ENCODE measurements at places on chromosomes 2 and 18.

DNA sequence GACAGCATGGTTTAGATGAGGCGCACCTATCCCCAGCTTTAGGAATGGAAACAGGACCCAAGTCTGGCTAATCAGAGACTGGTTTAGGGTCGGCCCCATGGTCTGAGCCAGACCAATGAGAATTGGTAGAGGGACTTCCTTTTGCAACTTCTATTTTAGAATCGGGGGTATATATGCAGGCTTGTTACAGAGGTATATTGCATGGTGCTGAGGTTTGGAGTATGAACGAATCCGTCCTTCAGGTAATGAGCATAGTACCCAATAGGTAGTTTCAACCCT is 1.5 kb upstream of the BOLA3 start:
- no peak for DNase-seq

DNA sequence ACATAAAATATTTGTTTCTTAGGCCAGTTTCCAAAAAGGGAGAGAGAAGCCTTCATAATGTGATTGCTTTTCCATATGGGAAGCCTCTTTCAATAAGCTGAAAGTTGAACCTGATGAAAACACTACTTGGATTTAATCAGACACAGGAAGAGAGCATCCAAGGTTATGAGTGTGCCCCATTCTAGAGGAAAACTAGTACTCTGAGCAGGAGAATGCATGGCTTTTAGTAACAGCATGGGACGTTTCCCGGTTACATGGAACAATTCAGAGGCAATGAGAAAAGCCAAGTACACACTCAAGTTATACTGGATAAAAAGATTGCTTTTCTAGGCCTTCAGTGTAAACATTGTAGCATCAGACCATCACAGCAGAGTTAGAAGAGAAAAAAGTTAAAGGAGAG is 315.8 kb downstream of the ZNF516 start:
- no peak for DNase-seq

- DNase-seq = no peak
Observed at GRCh38 chr2:60764736-60765534, 8.9 kb downstream of the PAPOLG start.

DNA sequence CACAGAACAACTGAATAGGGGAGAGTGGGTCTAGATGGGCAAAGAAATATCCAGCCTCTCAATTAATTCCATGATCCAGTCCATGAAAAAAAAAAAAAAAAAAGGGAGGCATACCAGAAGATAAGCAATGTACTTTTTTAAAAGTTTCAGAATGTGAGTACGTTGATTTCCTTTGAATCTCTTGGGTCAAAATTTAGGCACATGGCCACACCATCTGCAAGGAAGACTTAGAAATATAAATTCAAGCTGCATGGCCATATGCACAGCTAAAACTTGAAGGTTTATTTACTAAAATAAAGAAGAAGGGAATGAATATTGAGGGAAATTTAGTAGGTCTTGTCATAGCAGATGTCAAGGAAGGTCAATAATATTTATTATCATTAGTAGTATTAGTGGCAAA is 286.5 kb upstream of the CDH7 start:
- DNase-seq = no peak

- DNase-seq = no peak
Observed at GRCh38 chr2:30266051-30266621, 34.8 kb downstream of the LBH start.

DNA sequence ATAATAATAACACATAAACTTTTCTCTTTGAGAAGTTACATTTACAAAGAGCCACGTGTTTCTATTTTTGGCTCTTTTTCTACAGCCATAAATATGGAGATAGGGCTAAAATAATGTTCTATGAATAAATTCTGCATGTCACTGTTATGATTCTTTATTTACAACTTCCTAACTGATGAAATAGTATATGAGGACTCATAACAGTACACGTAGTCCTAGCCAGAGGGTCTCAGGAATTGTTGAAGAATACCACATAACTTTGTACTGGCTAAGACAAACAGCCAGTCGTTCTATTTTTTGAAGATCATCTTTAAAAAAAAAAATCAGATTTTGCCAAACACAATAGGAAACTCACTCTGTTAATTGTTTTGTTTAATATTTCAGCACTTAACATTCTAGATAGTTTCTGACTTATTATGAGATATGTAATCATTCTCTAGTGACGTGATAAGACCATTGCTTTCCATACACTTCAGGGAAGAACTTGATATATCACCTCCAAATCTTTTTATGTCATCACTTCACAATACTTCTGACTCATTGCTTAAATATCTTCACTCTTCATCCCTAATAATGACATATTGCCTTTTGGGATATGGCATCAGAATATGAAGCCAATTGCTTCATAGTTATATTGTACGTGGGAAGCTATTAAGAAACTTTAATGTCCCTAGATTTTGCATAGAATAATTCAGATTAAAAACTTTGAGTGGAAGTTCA is 256.1 kb downstream of the XIRP2 start:
- DNase-seq = no peak

GRCh38 chr2:36753706-36754221 is 57.3 kb downstream of the VIT start:
- no peak for DNase-seq

- no peak for DNase-seq
Observed at GRCh38 chr18:50659091-50660003, 99.5 kb downstream of the MAPK4 start.

DNA sequence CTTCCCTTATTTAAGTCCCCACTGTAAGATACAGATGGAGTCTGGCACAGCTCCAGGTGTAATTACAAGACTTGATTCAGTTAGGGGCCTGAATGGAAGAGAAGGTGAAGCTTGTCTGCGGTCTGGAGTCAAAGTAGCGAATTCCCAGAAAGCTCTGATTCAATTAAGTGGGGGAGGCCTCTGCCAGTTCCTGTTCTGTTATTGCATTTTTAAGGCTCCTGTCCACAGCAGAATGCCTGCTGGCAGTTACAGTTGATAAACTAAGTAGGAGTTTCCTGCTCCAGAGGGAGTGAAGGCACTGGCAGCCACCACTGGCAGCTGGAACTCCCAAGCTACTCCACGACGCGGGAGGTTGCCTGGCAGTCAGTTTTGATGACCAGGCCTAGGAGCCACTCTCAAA is 181.1 kb downstream of the SOCS6 start:
- no peak for DNase-seq

- no peak for DNase-seq
Observed at GRCh38 chr2:10019602-10020400, 23.5 kb upstream of the KLF11 start.

GRCh38 chr2:120779781-120780283 is 44.2 kb downstream of the GLI2 start:
- DNase-seq = no peak

DNA sequence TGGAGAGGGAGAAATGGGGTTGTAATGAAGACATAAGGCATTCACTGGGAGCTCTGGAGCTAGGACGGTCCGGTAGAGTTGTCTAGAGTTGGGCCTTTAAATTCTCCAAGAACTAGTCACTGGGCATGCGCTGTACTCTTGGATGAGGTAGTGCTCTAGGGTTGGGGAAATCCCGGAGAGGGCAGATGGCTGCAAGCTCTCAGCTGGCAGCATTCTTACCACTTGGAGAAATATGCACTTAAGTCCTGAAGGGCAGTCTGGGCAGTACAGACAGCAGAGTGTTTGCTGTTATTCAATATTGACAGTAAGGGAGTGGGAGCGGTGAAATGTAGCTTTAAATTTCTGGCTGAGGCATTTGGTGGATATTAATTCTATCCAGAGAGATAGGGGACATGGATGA is 214.6 kb downstream of the RDH14 start:
- DNase-seq = no peak

- no peak for DNase-seq
Observed at GRCh38 chr2:23637011-23637778, 252.2 kb downstream of the KLHL29 start.

DNA sequence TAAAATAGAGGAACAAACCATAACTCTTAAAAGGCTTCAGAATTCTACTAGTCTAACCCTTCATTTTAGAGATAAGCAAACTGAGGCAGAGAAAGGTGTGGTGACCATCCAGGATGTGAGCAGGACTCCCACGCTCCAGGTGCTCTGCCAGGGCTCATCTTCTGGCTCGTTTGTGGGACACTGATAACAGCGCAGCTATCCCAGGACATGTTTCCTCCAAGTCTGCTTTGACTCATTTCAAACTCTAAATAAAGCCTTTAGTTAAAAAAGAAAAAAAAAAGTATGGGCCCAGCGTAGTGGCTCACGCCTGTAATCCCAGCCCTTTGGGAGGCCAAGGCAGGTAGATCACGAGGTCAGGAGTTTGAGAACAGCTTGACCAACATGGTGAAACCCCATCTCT is 28.4 kb downstream of the CNRIP1 start:
- no peak for DNase-seq

DNA sequence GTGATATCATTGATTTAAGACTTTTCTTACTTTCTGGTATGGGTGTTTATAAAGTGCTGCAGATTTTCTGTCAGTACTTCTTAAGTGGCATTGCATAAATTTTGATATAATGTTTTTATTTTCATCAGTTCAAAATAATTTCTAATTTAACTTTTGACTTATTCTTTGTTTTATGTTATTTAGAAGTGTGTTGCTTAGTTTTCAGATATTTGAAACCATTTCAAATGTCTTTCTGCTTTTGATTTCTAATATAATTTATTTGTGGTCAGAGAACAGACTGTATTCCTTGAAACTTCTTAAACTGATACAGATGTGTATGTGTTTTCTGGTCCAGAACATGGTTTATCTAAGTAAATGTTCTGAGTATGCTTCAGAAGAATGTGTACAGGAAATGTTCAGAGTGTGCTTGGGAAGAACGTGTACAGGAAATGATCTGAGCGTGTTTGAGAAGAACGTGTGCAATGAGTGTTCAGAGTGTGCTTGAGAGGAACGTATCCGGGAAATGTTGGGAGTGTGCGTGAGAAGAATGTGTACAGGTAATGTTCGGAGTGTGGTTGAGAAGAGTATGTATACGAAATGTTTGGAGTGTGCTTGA is 265.7 kb upstream of the HS6ST1 start:
- DNase-seq = no peak

- no peak for DNase-seq
Observed at GRCh38 chr2:64595397-64596176, 58.1 kb downstream of the SERTAD2 start.

- DNase-seq = no peak
Observed at GRCh38 chr18:7632152-7633098, 65.3 kb downstream of the PTPRM start.

DNA sequence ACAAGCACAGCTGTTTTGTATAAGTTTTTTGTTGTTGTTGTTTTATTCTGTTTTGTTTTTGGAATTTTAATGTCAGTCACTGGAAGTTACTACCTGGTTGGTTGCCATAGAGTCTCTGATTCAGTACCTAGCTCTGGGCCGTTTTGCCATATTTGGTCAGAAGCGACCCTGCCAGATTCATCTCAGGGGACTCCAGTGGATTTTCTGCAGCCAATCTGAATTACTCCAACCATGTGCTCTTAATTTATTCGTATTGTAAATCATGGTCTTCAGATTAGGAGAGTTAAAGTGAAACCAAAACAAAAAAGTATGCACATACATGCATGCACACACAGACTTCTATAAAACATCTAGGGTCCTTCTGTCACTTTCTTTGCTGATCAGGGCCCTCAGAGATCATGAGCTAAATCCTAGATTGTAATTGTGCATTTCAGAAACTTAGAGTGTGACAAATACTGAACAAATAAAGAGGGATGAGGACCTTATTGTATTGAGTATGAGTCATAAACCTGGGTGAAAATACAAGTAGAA is 317.4 kb upstream of the UBE2E3 start:
- DNase-seq = no peak

- no peak for DNase-seq
Observed at GRCh38 chr2:192978395-192978794, 783.7 kb upstream of the TMEFF2 start.

GRCh38 chr2:10574911-10575310 is 114.9 kb downstream of the NOL10 start:
- no peak for DNase-seq

- no peak for DNase-seq
Observed at GRCh38 chr18:52377094-52377493, 37.1 kb downstream of the DCC start.

GRCh38 chr2:62705859-62706720 is 577 bp downstream of the EHBP1 start:
- peak; percentile 60 for DNase-seq
